ENCODE measurements at places on chromosomes 2 and 18.

DNA sequence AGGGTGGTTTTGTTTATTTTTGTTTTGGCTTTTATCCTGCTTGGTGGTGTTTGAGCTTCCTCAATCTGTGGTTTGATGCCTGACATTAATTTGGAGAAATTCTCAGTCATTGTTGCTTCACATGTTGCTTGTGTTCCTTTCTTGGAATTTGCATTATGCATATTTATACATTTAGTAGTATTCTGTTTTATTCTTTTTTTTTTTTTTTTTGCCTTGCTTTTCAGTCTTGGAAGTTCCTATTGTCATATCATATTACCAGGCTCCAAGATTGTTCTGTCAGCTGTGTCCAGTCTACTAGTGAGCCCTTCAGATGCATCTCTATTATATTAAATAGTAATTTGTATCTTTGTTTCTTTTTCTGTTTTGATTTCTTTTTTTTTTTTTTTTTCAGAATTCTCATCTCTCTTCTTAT, 77.0 kb downstream of the EPC2 start:
- no peak for DNase-seq

DNA sequence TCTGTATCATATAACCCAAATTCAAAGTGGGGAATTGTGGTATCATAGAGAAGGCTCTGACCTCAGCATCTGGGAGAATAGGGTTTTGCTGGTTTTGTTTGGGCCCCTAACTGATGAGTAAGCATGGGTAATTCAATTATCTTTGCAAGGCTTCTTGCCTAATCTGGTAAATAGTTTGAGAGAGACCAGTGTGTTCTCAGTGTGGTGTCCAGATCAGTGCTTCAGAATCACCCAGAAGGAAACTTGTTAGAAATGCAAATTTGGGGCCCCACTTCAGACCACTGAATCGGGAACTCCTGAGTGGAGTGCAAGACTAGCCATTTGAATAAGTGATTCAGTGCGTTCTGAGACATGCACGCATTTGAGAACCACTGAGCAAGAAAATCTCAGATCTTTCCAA, 282.7 kb downstream of the EPHA4 start:
- peak; percentile 26 for DNase-seq

- DNase-seq: no peak
Measured at GRCh38 chr2:60528281-60529020, 25.0 kb downstream of the BCL11A start.

GRCh38 chr2:113986762-113987290, 96.9 kb downstream of the ACTR3 start:
- no peak for DNase-seq

GRCh38 chr2:30472326-30472725, 25.3 kb downstream of the LCLAT1 start:
- DNase-seq: no peak

DNA sequence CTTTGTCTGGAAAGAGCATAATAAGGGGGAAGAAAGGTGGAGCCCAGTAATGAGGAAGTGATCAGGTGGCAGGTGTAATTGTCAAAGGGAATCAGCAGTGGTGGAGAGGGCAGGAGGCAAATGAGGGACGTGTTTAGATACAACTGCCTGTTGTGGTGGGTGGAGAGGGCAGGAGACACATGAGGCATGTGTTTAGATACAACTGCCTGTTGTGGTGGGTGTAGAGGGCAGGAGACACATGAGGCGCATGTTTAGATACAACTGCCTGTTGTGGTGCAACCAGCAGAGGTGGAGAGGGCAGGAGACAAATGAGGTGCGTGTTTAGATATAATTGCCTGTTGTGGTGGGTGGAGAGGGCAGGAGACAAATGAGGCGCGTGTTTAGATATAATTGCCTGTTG, 173.1 kb downstream of the ANKRD30B start:
- no peak for DNase-seq

GRCh38 chr2:190666895-190667294, 18.0 kb downstream of the NAB1 start:
- DNase-seq: no peak

- DNase-seq: no peak
Measured at GRCh38 chr2:172555272-172555521, 693 bp upstream of the PDK1 start.

DNA sequence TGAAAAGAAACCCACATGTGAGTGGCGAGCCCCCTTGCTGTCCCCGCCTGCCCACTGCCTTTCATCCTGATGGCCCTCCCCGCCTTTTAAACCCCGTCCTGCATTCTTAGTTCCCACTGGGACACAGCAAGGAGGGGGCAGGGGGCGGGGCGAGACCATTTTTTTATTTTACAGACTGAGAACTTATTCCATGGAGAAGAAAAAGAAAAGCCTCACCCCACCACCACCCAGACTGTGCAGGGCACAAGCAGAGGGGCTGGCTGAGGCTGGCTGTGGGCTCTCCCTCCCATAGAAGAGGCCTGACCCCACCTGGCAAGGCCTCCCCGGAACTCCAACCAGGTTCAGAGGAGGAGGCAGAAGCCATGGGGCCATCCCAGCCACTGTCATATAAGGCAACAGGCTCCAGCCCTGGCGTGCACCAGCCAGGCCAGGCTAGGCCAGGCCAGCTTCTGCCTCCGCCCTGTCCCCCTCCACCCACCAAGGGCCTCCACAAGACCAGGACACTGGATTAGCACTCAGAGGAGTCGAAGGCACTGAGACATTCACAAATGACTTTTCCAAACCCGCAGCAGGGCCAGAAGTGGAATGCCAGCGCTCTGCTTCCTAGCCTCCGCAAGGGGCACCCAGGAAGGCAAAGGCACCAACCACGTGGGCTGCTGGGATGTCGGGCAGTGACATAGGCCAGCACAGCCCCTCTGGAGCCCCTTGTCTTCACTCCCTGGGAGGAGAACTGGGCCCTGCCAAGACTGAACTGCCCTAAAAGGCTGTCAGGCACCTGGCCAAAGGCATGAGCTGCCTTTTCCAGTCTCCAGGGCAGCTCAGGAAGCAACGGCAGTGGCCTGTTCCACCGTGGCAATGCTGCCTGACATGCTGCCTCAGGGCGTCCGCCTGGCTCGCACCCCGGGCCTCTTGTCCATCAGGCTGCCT, 37.5 kb upstream of the SEMA4C start:
- DNase-seq: peak; percentile 55

DNA sequence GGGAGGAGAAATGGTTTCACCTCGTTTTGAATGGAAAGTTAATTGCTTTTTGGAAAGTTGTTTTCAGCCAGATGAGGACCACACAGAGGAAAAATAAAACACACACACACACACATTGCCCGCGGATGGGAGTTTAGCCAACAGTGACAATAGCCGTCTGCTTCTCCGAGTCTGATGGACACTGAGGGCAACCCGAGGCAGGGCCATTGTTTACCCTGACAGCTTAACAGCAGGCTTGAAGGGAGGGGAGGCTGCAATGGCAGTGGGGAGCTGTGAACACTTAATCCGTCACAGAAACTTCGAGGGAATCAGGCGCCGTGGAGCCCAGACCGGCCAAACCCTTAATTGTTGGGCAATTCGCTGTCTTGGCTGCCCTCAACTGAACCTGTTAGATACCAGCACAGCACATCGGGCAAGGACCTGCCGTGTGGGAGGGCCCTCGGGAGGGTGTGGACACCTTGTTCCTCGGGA, 145.9 kb downstream of the ACKR3 start:
- peak; percentile 67 for DNase-seq

DNA sequence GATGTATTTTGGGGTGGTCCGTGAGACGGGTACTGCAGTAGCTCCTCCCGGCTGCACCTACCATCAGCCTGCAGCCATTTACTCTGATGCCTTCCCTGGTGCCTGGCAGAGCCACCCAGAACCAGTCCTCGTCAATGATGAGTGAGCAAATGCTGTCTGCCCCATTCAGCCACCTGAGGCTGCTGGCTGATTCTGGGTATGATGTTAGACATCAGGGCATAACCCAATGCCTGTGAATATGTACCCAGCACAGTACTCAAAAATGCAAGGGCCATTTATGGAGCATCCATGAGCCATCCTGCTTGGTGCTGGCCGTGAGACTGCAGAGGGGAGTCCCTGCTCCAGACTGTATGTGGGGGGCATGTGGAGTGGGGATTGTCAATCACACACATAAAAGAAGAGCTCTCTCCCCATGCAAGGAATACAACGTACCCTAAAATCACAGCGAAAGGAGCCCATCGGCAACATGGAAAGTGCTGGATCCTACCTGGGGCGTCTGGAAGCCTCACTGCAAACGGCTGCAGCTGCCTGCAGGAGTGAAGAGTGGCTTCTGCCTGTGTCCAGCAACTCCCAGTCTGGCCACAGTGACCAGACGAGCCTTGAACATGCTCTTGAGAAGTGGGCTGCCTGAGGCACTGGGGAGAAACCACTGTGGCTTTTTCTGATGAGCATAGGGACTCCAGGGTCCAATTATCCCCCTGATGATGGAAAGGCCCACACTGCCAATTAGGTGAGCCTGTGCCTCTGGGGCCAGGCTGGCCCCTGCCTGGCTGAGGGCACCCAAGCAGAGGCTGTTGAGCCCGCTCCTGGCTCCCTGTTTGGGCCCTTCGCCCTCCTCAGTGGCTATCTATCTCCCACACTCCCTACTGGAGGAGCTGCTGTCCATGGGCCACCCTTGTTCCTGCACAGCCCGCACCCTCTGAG, 2.4 kb upstream of the OR6B2 start:
- no peak for DNase-seq

DNA sequence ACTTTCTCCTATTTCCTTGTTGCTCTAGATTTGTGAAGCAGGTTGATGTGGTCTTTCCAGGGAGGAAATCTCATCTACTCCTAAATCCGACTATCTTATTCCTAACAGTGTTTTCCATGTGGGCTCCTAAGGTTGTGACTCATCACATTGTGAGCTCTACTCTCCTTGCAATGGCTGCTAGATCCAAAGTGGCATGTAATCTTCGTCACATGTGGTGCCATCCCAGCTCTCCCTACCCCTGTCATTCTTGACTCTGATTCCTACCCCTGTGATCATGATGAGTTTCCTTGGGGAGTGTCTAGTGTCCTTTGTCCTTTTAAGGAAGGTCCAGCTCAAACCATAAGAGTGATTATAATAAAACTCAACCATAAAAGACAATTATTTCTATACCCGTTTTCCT, 47.3 kb upstream of the GULP1 start:
- DNase-seq: peak; percentile 6

DNA sequence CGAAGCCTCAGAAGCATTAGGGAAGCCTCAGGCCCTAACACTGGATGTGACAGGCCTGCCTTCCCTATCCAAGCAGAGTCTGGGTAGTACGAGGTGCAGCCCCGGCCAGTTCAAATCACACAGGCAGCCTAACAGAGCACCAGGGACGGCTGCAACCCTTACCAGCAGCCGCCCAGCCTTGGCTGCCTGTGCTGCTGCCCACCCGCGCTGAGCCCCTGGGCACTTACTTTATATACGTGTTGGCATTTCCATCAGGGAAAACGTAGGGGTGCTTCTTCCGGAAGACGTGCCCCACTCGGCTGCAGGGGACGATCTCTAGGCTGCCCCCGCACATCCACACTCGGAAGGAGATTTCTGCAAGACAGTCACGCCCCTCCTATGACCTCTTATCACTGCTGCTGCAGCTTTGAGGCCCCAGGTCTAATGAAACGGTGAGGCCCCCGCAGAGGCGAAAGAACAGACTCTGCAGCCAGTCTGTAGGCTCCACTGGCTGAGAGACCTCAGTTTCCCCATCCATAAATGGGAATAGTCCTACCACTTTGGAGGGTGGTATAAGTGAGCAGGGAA, 124.7 kb upstream of the CAPN13 start:
- DNase-seq: no peak

DNA sequence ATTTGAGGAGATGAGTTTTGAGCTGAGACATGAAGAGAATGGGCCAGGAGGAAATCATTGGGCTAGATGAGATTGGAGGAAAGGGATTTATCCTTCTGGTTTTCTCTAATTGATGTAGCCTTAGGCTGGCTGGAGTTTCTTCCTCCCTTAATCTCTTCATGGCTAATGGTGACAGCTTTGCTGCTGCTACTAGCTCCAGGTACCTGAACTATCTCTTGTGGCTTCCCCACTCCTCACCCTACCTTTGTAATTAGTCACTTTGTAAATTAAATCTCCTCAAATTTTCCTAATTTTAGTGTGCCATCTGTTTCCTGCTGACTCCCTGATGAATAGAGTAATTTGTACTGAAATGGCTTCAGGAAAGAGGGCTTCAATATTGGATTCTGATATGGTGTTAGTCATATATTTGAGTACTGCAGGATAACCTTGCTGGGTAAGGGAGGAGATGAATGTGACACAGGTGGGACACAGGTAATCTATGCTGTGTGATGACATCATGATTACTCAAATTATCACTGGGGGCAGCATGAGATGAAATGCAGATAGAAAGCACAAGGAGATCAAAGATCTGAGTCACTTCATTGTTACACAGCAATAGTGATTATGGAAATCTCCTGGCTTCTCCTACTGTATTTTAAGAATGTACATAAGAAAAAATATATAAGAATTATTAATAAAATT, 1134.1 kb upstream of the DDX18 start:
- no peak for DNase-seq

- no peak for DNase-seq
Measured at GRCh38 chr18:56662902-56663301, 11.7 kb downstream of the WDR7 start.

GRCh38 chr18:59650266-59650820, 46.9 kb downstream of the CCBE1 start:
- peak; percentile 51 for DNase-seq

DNA sequence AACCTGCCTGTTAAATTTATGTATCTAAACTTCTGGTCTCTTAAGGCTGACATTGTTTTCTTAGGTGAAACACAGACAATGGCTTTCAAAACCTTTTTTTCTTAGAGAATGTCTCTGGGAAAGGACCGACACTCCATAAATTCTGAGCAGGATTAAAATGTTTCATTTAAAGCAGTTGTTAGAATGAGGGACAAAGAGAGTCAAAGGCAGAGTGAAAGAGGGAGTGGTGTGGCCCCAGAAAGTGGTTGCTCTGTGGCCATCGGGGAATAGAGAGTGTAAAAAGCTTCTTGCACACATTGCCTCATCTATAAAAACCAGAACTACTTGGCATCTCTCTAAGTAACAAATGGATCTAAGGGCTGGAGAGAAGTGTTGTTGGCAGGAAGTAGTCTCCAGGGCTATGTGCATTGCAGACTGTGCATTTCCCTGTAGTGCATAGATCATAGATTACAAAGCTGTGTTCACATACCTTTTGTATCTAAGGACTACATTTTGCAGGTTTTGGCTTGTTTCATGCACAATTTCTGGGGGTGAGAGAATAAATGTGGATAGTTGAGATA, 3.6 kb downstream of the RPRM start:
- DNase-seq: no peak

DNA sequence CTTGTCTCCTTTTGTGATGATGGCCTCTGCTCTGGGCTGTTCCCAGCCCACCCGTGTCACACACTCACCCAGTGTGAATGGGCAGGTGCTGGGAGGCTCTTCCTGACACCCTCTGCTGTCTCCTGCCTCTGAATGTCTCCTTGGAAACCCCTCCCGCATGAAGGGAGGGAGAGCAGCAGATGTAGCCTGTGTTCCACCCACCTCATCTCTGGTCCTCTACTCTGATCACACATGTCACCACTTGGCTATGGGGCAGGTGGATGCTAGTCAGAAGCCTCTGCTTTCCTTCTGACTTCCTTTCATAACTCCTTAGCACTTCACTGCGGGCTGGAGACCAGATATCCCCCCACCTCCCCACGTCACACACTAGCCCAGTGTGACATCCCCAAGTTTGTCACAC, 23.9 kb downstream of the EFR3B start:
- DNase-seq: no peak
